ENCODE measurements at places on chromosomes 16 and 17. TPM values are rescaled to one million over a fixed set of nuclear protein-coding genes. Genes with fewer than 3 reads are reported as not detected.

The BCAS3 gene
- 13.7 TPM for total RNA-seq

DNA sequence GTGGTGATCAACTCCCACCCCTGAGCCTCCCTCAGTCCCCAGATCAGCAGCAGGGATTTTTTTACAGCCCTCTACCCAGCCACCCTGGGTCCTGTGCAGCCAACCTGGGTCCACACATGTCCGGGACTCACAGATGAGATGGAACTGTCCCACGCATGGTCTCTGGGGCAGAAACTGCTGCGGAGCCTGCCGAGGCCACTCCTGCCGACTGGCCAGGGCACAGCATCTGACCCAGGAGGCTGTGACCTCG lies 48.0 kb upstream of the ZCCHC14 start:
- peaks cover 53% of the 10 kb centered on the region for H3K27me3 ChIP-seq
- H3K27ac ChIP-seq, result no peak overlapping the region
- no peak overlapping the region for H3K4me3 ChIP-seq
- no peak for DNase-seq
- no peaks in the 10 kb centered on the region for H3K36me3 ChIP-seq

DNA sequence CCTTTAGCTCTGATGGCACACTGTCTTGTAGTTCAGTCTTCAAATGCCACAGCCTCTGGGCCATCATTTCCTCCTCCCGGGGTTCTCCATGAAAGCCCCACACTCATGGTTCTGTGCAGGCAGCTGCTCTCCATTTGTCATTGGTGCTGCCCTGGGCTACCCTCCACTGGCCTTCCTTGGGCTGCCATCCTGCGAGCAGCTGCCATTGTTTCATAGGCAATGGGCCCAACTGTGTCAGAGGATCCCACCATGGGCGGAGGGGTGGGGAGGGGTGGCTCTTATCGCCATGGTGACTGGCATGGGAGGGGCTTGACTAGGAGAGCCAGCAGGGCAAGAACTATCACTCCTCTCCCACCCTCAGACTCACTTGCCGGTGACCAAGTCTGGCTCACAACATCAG lies 38.6 kb upstream of the BRD7 start:
- no peak for DNase-seq
- H3K36me3 ChIP-seq, result no peaks in the 10 kb centered on the region
- H3K27ac ChIP-seq, result no peak overlapping the region
- H3K4me3 ChIP-seq, result no peak overlapping the region
- H3K4me1 ChIP-seq, result no peaks in the 10 kb centered on the region
- H3K27me3 ChIP-seq, result peaks cover 4% of the 10 kb centered on the region

DNA sequence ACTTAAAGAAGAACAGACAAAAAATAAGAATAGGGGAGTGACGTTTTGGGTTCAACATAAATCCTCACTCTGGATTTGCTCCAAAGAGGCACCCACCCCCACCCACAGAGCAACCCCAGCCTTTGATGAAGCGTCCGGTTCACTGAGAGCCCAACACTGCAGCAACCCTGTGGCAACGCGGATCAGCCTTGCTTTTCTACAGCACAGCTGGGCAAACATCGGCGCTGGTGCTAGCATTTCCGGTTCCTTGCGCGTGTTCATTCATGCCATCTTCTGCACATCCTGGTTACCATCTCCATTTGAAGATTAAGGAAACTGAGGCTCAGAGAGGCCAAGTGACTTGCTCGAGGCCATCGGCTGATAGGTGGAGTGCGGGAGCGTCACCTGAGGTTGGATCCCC lies 8.7 kb upstream of the GINS2 start:
- H3K27ac ChIP-seq, result no peak overlapping the region
- no peaks in the 10 kb centered on the region for H3K4me1 ChIP-seq
- no peak overlapping the region for H3K4me3 ChIP-seq
- no peaks in the 10 kb centered on the region for H3K36me3 ChIP-seq
- DNase-seq, result no peak

DNA sequence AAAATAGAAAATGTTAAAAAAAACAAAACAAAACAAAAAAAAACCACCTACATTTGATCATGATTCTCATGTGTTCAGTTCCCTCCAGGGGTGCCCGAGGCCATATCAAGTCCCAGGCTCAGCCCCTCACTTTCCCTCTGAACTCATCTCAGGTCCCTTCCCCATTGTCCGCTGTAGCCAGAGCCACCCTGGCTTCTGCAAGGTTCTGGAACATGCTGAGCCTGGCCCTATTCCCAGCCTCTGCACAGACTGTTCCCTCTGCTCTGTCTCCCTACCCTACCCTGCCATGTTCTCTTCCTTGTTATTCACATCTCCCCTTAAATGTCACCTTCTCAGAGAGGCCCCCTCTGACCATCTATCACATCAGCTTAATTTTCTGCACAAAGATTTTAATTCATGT lies 46.9 kb downstream of the TK2 start:
- no peak overlapping the region for H3K4me3 ChIP-seq
- no peaks in the 10 kb centered on the region for H3K36me3 ChIP-seq
- peaks cover 6% of the 10 kb centered on the region for H3K4me1 ChIP-seq
- H3K27ac ChIP-seq, result no peak overlapping the region
- DNase-seq, result peak; percentile 31
- peaks cover 10% of the 10 kb centered on the region for H3K27me3 ChIP-seq

The IRF8 gene
- total RNA-seq, result 11.1 TPM
